ENCODE measurements at places on chromosomes 13 and 19.

- DNase-seq = no peak
Measured at GRCh38 chr13:78015782-78016181, 97.2 kb upstream of the EDNRB start.

DNA sequence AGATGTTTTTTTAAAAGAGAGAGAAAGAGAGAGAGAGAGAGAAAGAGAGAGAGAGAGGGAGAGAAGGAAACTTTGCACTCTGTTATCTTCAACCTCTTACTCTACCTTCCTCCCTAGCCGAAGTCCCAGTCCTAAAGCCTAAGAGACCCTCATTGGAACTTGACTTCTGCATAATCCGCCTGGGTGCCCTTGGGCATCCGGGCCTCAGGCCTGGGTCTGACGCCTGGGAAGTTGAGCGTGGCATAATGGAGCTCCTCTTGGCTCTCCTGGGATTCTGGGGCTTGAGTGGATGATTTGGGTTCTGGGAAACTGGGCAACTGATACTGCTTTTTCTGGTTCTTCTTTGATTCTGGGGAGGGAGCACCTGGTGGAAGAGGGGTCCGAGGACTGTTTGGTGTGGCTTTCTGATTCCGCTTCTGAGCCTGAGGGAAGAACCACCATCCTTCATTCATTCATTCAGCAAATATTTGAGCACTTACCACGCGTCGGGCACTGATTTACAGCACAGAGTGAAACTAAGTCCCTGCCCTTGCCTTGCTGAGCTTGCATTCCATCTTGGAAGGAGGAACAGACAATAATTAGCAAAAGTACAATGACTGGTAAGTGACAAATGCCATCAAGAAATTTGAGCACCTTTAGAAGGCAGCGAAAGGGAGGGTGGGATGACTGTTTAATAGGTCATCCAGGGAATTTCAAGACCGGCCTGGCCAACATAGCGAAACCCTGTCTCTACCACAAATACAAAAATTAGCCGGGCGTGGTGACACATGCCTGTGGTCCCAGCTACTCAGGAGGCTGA lies 6.3 kb downstream of the SIGLEC10 start:
- DNase-seq = no peak

- no peak for DNase-seq
Measured at GRCh38 chr19:46295401-46296201, 1.2 kb upstream of the HIF3A start.

DNA sequence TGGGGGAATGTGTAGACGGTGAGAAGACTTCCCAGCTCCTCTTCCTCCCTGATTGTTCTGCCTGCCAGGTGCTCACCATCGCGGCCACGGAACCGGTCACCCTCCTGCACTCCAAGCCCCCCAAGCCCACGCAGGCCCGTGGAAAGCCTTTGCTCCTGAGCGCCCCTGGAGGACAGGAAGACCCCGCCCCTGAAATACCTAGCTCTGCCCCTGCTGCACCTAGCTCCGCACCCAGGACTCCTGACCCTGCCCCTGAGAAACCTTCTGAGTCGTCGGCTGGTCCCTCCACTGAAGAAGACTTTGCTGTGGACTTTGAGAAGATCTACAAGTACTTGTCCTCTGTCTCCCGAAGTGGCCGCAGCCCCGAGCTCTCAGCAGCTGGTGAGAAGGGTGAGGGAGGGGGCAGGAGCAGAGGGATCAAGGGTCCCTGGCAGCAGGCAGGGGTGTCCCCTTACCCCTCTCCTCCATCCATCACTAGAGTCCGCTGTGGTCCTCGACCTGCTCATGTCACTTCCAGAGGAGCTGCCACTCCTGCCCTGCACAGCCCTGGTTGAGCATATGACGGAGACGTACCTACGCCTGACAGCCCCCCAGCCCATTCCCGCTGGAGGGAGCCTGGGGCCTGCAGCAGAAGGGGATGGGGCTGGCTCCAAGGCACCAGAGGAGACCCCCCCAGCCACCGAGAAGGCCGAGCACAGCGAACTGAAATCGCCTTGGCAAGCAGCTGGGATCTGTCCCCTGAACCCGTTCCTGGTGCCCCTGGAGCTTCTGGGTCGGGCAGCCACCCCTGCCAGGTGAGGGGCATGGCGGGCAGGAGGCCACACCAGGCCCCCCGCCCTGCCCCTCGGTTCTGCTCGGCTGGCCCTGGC lies 2.1 kb downstream of the SNAPC2 start:
- DNase-seq = no peak

DNA sequence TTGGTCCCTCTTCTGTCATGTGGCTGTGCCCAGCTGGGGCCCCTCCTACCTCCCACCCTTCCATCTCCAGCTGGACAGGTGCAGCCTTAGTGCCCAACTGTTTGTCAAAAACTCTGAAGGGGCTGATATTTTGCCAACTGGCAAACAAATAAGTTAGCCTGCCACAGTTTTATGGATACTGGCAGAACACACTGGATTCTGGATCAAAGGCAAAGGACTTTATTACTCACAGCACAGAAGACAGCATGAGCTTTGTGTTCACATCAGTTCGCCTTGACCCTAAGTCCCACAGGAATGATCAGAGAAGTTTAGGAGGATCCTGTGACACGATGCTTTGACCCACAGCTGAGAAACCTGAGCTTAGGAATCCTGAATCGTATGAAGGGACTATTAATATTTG lies 16.4 kb downstream of the KLK2 start:
- DNase-seq = no peak

- no peak for DNase-seq
Measured at GRCh38 chr13:98200211-98200878, 23.3 kb upstream of the RNF113B start.

GRCh38 chr13:99418103-99418842 lies 83.0 kb upstream of the TM9SF2 start:
- DNase-seq = no peak

GRCh38 chr13:112815871-112816270 lies 126.0 kb downstream of the ATP11A start:
- DNase-seq = no peak

- DNase-seq = no peak
Measured at GRCh38 chr13:23752111-23753001, 136.8 kb downstream of the MIPEP start.

DNA sequence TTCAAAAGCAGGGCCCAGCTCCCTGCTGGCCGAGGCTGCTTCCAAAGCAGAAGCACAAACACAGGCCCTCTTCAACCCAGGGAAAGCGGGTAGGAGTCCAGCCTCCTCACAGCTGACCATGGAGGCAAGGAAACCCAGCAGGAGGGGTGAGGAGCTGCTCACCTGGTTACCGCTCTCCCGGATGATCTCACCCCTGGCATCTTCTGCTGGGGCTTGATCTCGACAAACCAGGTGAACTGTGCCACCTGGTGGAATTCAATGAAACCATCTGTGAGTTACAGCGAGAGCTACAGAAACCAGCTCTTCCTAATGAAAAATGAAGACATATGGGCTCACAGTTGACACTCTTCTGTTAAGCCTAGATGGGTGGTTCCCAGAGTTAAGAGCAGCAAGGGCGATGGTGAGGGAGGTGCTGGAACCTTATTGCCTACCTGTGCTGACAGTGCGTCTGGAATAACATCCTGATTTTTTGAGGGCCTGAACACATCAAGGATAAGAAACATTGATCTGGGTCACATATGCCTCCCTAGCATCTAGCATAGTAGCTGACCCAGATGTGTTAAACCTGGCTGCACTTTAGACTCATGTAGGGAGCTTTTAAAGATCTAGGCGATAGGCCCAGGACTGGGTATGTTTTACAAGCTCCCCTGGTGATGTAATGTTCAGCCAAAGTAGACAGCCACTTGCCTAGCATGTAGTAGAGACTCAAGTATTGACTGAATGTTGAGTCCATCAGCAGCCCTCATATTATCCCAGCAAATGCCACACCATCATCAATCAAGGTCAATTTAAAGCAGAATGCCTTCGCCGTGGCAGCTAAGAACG lies 6.1 kb downstream of the DHRS12 start:
- no peak for DNase-seq

DNA sequence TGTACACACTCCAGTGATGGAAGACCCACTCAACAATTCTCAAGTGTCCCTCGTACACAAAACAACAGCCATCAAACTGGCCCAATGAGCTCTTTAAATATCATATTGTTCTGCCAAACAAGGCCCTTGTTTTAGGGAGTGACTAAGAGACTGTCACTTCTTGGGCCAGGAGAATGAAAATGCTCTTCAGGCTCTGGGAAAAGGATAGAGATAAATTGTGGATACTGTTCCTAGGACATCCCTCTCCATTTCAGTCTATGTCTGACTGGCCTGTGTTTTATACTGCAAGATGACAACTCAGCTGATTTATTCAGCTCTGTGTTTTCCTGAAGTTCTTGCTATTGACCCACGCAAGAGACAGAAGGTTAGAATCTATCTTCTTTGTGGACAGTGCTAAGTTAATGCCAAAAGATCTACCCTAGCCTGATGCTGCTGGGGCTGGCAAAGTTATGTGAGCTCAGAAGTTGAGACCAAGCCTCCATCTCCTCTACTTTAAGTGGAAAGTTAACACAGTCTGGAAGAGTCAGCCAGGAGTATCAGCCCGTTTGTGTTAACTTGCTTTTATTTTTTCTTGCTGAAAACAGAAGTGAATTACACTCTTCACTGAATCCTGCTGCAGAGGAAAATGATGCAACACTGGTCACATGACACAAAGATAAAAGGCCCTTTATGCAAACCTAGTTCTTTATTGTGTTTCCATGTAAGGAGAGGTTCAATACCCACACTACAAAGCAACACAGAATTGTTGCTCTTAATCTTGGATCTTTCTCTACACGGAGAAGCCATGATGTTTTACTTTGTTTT lies 14.6 kb downstream of the FRY start:
- DNase-seq = no peak

- DNase-seq = no peak
Measured at GRCh38 chr19:5696196-5697021, 6.3 kb downstream of the RPL36 start.

GRCh38 chr13:73060251-73061160 lies 1.7 kb downstream of the KLF5 start:
- no peak for DNase-seq

DNA sequence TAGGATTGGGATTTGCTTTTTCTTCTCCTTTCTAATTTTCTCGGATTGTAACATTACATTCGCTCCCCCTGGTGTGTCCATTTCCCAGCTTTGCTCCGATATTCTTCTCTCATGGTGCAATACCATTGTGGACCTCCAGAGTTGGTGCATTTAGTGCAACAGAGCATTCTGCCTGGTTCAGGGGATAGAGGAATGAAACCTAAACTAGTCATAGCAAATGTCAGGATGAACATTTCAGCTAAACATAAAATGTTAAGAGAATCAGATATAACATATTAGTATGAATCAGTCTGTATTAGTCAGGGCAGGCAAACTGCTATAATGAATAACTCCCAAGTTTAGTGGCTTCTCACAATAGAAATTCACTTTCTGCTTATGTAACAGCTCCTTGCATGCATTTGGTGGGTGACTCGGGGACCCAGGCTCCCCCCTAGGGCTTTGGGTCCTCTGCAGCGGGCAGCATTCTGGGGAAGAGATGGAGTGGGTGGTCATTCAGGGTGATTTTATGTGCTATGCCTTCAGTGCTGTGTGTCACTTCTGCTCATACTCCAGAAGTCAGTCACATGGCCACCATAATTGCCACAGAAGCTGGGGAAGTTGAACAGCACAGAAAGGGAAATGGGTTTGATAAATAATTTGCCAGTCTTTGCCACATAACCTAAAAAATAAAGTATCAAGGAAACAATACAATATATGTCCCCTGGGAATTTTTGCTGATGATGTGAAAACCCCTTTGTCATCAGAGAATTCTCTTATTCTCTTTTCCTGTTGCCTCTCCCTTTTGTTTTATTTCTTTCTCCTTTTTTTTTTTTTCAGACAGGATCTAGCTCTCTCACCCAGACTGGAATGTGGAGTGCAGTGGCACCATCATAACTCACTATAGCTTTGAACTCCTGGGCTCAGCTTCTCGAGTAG lies 111.0 kb downstream of the HSPH1 start:
- no peak for DNase-seq

DNA sequence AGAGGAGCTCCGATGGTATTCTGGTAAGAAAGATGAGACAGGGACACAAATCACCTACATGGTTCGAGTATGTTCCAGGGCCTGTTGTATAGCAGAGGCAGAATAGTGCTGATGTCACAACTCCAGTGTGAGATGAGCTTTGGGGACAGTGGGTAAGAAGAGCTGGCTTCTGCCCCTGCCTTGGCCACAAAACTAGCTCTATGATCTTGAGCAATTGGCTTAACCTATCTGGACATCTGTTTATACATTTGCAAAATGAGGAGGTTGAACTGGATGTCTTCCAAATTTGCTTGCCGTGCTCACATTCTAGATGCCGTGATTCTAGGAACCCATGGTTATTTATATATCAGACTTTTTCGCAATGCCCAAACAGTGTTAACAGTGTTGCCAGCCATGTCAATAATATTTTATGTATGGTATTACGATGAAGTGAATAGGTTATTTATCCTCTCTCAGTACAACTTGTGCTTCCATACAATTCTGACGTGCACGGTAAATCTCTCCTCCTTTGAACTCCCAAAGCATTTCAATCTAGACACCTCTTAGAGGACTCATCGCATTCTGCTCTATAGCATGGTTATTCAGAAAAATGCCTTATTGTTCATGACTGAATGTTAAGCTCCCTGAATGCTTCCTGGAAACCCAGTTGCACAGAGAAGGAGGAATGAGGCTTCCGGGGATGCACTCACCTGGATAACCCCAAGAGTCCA lies 316.0 kb downstream of the FOXO1 start:
- DNase-seq = no peak

DNA sequence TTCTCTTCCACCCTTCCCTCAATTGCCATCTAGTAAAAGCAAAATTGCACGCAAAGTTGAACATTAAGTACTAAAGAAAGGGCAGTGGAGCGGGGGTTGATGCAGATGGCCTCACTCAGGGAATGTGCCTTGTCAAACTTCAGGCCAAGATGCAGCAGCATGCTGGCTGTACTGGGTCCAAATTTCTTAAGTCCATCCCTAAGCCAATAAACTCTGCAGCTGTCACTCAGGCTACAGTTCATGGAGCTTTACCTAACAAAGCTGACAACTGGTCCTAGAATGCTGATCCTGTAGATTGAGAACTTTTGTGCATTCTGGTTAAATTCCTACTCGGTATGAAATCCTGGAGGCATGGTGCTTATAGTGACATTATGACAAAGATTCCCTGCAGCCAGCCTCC lies 88.4 kb downstream of the FOXO1 start:
- no peak for DNase-seq

- no peak for DNase-seq
Measured at GRCh38 chr13:44278166-44278565, 95.5 kb upstream of the SERP2 start.

DNA sequence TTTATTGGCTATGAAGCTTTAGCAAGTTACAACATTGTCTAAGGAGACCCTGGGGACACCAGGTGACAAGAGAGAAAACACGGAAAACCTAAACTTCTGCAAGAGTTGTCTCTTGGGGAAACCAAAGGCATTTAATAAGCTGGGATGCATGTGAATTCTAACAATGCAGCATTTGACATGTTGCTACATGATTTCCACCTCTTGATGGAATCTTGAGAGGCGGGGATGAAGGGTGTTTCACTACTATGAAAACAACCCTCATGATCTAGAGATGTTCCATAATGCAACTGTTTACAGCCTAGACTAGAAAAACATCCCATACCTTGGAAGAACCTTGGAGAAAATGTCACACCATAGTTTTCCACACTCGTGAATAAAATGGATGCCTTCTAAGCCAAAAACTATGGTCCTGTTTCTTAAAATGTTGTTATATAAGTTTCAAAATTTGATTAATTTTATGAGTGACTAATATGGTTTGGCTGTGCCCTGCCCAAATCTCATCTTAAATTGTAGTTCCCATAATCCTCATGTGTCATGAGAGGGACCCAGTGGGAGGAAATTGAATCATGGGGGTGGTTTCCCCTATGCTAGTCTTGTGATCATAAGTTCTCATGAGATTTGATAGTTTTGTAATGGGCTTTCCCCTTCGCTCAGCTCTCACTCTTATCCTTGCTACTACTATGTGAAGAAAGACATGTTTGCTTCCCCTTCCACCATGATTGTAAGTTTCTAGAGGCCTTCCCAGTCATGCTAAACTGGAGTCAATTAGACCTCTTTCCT lies 164.6 kb downstream of the TNFSF13B start:
- DNase-seq = no peak

Data from stimulated activated CD4-positive, alpha-beta T cell treated with anti-CD3 and anti-CD28 coated beads, TNF-alpha, amount 100 ng/mL, for 4 hours (primary cell).